Right ventricle myocardium inferior (tissue), 1 donor: ENCODE measurements at places on chromosomes 1 and 21.

- no peak for DNase-seq
These were observed 131.6 kb downstream of the RRAGC start for GRCh38 chr1:38727684-38728584.

DNA sequence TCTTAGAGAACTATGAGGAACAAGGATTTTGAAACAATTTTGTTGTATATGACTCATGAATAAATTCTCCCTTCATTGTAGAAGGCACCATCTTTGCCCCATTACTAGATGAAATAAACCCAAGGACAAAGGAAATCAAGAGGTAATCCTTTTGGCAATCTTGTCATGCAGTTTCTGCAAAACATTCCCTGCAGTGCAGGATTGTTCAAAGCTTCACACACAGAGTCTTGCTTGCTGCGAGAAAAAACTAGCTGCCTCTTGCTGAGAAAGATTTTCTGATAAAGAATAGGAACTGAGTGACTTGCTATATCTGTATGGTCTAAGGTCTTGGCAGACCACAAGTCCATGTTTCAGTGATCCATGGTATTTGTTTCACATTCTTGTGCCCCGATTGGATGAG lies 657.4 kb upstream of the ADGRL4 start:
- no peak for DNase-seq

GRCh38 chr1:3863231-3863935 lies 6.1 kb downstream of the DFFB start:
- DNase-seq, result no peak

GRCh38 chr1:110672753-110673108 lies 2.0 kb downstream of the KCNA3 start:
- no peak for DNase-seq

DNA sequence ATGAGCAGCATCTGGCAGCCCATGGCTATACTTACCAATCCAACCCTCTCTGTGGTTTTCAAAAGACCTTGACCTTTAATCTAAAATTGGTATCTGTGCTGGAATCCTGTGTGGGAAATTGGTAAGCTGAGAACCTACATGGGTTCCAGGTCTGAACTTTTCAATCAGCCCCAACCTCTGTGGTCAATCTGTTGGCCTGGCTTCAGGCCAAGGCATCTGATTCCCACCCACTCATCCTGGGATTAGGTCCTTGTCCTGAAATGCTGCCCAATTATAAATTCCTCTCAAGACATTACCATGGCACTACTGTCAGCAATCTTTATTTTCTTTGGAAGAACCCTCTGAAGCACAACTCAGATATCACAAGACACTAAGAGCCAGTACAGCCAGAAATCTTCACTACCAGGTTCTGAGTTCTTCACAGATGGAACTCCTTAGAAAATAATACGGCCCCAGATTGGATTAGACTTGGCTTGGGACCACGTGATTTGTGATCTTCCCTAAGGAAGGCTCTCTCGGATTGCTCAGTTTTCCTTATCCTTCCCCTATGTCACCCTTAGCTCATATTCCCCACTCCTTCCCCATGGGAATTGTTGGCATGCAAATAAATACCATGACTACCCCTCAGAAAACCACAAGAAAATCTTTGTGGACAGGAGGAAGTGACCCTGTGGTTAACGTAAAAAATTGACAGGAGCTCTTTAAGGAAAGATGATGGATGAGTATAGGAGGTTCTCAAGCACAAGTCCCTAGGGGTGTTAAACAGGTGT lies 207.9 kb upstream of the ST6GALNAC5 start:
- no peak for DNase-seq

DNA sequence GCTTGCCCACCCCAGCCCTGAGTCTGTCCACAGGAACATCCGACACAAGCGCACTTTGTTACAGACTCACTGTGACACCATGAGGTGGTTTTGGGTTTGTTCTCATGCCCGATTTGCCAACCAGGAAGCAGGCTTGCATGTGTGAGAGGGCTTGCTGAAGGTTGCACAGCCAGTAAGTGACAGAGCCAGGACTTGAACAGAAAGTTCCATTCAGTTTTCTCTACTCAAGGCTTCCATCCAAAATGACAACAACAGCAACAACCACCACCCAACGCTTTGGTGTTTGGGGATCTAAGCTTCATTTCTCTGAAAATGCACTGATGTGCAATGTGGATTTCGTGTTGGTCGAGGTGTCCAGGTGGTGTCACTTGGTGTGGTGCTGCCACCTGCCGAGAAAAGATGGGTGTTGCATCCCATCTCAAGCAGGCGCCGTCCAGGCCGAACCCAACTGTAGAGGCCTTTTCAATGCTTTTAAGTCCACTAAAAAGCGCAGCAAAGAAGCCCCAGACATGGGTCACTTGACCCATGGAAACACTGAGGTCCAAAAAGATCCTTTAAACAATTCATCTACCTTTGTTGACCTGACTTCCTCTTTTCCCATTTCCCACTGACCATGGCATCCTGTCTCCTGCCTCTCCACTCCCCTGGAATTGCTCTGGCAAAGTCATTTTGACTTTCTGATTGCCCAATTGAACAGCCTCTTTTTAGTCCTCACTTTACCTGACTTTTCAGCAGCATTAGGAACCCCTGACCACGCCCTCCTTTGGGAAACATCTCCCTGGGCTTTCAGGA lies 12.2 kb downstream of the CITED4 start:
- peak; percentile 86 for DNase-seq

GRCh38 chr1:233673261-233673946 lies 59.5 kb downstream of the KCNK1 start:
- DNase-seq, result no peak

DNA sequence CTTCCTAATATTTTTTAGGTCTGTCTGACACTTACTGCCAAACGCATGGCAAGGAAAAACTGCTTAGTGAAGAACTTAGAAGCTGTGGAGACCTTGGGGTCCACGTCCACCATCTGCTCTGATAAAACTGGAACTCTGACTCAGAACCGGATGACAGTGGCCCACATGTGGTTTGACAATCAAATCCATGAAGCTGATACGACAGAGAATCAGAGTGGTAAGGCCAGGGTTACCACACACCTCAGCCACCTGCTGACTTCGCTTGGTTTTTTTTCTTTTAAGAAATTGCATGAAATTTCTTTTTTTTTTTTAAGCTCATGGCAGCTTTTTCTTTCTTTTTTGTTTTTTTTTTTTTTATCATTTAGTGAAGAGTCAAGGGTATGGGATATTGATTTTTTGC lies 17.2 kb downstream of the ATP1A1 start:
- DNase-seq, result no peak

GRCh38 chr1:217943361-217943760 lies 312.2 kb downstream of the SPATA17 start:
- DNase-seq, result no peak

GRCh38 chr1:111882559-111882958 lies 106.9 kb downstream of the KCND3 start:
- no peak for DNase-seq

- no peak for DNase-seq
These were observed 519 bp downstream of the RERE start for GRCh38 chr1:8816831-8817411.

DNA sequence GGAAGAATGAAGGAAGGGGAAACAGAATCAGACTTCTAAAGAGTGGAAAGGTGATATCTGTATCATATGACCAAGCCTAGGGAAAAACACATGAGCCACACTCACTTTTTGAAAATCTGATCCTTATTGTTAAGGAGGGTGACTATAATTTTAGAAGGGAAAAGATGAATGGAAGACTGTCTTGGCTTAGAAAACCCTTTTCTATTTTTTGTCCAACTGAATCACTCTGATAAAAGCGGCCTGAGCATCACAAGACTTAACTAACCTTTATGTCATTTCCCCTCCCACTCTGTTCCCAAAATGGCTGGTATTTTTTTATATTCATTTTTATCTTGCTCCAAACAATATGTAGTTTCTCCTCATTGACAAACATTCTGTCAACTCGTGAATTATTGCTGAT lies 169.8 kb downstream of the C1orf21 start:
- DNase-seq, result no peak

GRCh38 chr1:168088511-168089325 lies 48.0 kb downstream of the GPR161 start:
- no peak for DNase-seq

DNA sequence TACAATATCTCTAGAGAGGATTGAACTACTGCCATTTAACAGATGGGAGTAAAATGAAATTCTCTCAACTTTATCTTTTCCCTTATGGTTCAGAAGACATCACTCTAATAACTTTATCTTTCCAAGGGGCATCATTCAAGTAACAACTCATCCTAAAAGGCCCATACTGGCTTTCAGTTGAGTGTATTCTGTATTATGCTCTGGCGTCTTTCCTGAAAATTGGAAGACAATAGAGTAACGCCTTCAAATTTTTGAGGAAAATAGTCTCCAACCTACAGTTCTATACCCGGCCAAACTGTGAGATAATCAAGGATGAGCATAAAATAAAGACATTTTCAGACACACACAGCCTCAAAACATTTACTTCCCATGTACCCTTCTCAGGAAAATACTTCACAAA lies 103.3 kb downstream of the RERE start:
- DNase-seq, result no peak

DNA sequence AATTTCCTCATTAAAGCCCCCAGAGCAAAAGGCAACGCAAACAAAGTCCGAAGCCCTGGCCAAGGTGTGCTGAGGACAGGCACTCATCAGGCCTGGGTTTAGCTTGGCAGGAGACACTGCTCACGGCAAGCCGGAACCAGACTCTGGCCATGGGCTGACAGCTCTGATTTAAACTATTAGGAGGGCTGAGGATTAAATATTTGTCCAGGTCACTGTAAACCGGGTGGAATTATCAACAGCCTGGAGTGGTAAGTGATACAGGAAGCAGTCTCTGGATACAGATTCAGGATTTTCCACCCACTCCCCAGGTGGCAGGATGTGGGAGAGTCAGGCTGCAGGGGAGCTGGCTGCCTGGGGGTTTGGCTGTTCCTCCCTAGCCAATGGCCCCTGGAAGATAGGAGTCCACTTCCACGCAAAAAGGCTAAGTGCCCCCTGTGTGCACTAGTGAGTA lies 42.4 kb downstream of the SLC66A1 start:
- no peak for DNase-seq

DNA sequence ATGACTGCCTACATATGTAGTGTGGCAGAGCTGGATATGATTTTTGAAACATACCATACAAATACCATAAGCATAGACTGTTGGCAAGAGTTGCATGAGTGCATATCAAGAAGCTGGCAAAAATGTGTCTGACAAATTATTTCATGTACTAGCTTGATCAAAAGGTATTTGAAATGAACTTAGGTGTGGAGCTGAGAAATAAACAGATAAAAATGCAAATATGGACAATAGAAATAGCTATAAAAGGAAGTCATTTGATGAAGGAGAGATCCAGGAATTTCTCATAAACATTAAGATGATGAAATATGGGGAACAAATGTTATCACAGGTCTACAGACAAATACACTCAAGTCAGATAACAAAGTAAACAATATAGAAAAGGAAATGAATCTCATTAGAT lies 609.1 kb downstream of the PTPRC start:
- no peak for DNase-seq

- no peak for DNase-seq
These were observed 34.6 kb downstream of the TFF3 start for GRCh38 chr21:42280356-42281180.

GRCh38 chr1:26370591-26371382 lies 1.8 kb downstream of the ZNF683 start:
- no peak for DNase-seq
